ENCODE measurements at places on chromosomes 7 and 10. TPM values are rescaled to one million over a fixed set of nuclear protein-coding genes. Genes with fewer than 3 reads are reported as not detected.

Gene NUTM2D
- total RNA-seq: 1.1 TPM

Gene FBXL15
- total RNA-seq: 8.2 TPM

Gene CARD11
- 1.4 TPM for total RNA-seq

Gene CDH23
- total RNA-seq: 2.0 TPM

Gene MSANTD7
- 12.1 TPM for total RNA-seq

Gene ANKRD1
- 4.4 TPM for total RNA-seq

Gene BAG3
- 141 TPM for total RNA-seq

Gene BMPER
- 11.0 TPM for total RNA-seq

Gene NDUFA5
- 36.1 TPM for total RNA-seq

Gene VAX1
- 1.4 TPM for total RNA-seq

Gene RNF133
- not detected for total RNA-seq

Gene ACHE
- 2.0 TPM for total RNA-seq

Gene NPC1L1
- 0.07 TPM for total RNA-seq

Gene CALML3
- total RNA-seq: not detected

Gene PNLIPRP1
- not detected for total RNA-seq

Gene MKLN1
- total RNA-seq: 31.2 TPM

Gene ZMYND11
- 40.7 TPM for total RNA-seq

Gene SPDYE9
- not detected for total RNA-seq

Gene KAT6B
- 7.3 TPM for total RNA-seq

Gene SEMA3D
- 0.05 TPM for total RNA-seq

Gene LYZL2
- total RNA-seq: not detected

Gene CCL26
- 14.5 TPM for total RNA-seq

Gene MCM10
- total RNA-seq: 22.9 TPM

Gene TRPV6
- not detected for total RNA-seq

Gene TMUB1
- 58.8 TPM for total RNA-seq

Gene HTR5A
- not detected for total RNA-seq

Gene CALCR
- not detected for total RNA-seq

Gene CLDN3
- 3.8 TPM for total RNA-seq

Gene PLAU
- 161 TPM for total RNA-seq

Gene EBLN1
- total RNA-seq: not detected

Gene CNPY1
- not detected for total RNA-seq

Gene DNAJC12
- total RNA-seq: 56.2 TPM

Gene SEMA4G
- 10.3 TPM for total RNA-seq

Gene PDGFA
- 31.2 TPM for total RNA-seq

Gene PKD2L1
- total RNA-seq: not detected

Gene PTPRZ1
- total RNA-seq: not detected

Gene DDC
- 1.6 TPM for total RNA-seq

Gene PNLIP
- total RNA-seq: not detected

Gene GPR141
- total RNA-seq: not detected

Gene MEOX2
- not detected for total RNA-seq

Gene DNAH11
- total RNA-seq: 0.05 TPM

Gene MKI67
- total RNA-seq: 58.1 TPM

Gene IDI2
- total RNA-seq: not detected

Gene OR6V1
- total RNA-seq: not detected

Gene SLC29A3
- total RNA-seq: 13.9 TPM

Gene ATRNL1
- 0.30 TPM for total RNA-seq

Gene GRM3
- not detected for total RNA-seq

Gene CHST15
- total RNA-seq: 9.1 TPM

Gene AKR1C3
- total RNA-seq: 1,248 TPM

Gene ELFN1
- total RNA-seq: 0.55 TPM

Gene TMEM213
- not detected for total RNA-seq

Gene HOXA7
- total RNA-seq: 5.1 TPM

Gene PRLHR
- total RNA-seq: not detected

Gene CREB3L2
- 33.8 TPM for total RNA-seq

Gene CCDC172
- total RNA-seq: not detected

Gene OR2A12
- not detected for total RNA-seq
